ENCODE measurements at places on chromosomes 16 and 17.
A peak's percentile ranks its signal among the peaks of the same experiment; 100 is the strongest.

DNA sequence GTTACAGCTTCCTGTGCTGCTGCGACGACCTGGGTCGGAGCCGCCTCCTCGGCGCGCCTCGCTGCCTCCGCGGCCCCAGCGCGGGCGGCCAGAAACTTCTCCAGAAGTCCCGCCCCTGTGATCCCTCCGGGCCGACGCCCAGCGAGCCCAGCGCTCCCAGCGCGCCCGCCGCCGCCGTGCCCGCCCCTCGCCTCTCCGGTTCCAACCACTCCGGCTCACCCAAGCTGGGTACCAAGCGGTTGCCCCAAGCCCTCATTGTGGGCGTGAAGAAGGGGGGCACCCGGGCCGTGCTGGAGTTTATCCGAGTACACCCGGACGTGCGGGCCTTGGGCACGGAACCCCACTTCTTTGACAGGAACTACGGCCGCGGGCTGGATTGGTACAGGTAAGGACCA, 746 bp downstream of the HS3ST2 start:
- no peak for DNase-seq

DNA sequence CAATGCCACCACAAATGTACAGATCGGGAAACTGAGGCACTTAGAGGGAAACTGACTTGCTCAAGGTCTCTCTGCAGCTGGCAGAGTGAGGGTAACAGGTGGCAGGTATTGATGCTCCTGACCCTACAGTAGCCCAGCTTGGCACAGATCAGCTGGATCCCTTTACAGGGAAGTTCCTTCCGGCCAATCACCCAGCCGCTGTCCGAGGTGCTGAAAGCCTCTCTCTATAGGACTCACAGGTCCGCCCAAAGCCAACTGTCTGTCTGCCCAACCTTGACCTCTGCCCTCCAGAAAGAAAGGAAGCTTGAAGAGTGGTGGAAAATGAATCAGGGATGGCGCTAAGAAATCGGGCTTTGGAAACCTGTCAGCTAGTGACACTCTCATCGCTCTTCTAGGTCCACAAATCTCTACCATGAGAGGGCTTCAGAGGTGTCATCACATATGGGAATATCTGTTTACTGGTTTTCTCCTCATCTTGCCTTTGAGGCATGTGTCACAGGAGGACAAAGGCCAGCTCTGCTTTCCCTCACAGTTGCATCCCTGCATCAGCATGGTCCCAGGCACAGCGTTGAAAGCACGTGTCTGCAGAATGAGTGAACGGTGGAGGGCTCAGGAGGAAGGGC, 246.2 kb downstream of the KATNIP start:
- peak; percentile 45 for DNase-seq

- DNase-seq = no peak
Measured at GRCh38 chr17:63040816-63041215, 74.8 kb downstream of the TANC2 start.

DNA sequence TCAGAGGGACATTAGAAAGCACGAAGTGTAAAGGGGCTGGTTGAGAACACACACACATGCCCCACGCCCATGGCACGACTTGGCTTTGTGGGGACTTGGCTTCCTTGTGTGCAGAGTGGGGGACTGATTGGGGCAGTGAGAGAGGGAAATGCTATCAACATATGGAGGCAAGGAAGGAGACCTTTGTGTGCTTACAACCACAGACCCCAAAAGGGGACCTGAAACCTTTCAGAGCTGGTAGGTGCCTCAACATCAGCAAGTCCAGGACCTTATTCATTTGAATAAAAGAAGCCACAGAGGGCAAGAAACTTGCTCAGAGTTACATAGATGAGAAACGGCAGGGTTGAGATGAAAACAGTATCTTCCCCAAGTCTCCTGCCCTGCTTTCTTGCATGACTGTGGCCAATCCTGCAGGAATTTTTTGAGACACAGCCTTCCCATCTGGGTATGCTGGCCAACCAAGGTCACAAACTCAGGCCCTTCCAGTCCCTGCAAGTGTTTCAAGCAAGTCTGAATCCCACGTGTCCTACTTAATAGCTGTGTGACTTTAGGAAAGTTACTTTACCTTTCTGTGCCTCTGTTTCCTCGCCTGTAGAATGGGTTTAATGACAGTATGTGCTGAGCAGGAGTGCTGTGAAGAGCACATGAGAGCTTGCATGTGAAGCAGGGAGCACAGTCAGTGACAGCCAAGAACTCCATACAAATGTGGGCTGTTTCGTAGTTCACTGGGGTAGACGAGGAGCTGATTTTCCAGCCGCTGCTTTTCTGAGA, 26.2 kb downstream of the C16orf78 start:
- DNase-seq = no peak

GRCh38 chr17:47267354-47267828, 13.8 kb downstream of the ITGB3 start:
- DNase-seq = peak; percentile 71

DNA sequence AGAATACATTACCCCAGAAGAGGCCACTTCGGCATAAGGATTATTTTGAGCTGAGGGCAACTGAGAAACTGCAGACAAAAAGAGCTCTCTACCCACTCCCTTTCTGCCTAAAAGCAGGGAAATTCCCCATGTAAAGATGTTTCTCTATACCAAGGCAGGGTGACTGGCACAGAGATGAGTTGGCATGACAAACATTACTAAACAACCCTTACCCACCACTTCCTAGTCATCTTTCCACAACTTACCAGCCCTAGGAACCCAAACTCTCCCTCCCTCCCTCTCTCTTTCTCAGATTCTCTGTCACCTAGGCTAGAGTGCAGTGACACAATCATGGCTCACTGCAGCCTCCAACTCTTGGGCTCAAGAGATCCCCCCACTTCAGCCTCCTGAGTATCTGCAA, 68.6 kb downstream of the EMP2 start:
- no peak for DNase-seq

- DNase-seq = no peak
Measured at GRCh38 chr16:12345349-12345748, 368.8 kb downstream of the SNX29 start.

DNA sequence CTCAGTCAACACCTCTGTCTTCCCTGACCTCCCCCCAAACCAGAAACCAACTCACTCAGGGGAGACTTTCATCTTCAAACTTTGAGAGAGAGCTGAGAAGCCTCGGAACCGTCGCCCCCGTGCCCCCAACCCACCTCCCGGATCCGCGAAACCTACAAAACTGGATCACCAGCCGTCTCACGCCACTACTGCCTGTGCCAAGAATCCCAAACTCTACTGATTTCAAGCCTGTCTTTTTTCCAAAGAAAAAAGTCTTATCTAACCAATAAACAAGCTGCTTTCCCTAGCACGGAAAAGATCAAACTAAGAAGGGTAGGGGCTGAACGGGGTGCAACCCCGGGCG, 2.0 kb downstream of the AXIN2 start:
- no peak for DNase-seq

DNA sequence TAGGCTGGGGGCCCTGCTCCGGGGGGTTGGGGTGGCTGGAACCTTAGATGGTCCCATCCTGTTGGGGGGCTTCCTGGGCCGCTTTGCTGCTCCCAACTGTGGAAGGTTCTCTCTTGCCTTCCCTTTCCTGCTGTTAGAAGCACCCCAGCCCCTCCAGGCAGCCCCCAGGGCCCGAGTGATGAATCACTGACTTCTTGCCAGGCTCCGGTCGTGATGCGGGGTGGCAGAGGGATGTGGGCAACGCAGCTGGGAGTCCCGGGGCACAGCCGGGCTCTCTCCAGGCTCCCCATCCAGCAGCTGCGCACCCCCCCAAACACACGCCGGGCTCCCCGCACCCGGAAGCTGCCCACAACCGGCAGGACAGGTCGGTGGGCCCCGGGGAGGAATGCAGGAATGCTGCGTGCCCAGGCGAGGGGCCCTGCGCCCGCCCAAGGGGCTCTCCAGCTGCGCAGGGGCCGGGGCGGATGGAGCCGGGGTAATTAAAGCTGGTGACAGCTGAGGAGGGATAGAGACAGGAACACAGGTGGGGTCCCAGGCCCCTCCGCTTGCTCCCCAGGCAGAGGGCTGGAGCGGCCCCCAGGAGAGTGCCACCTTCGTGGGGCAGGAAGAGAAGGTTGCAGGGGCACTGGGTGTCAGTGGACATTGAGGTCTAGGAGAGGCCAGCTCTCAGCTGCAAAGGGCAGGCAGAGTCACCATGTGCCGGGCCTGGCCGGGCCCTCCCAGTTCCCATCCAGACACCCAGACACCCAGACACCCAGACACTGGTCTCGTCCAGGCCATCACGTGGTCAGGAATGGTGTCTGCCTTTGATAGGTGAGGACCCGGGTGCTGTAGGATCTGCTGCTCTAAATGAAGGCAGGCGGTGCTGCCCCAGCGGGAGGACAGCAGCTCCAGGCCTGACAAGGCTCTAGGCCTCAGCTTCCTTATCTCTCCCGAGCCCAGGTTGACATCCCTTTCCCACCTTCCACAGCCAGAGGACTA, 15.0 kb upstream of the SLC38A10 start:
- DNase-seq = no peak

GRCh38 chr17:42311240-42312034, 23.1 kb downstream of the STAT5A start:
- DNase-seq = no peak

DNA sequence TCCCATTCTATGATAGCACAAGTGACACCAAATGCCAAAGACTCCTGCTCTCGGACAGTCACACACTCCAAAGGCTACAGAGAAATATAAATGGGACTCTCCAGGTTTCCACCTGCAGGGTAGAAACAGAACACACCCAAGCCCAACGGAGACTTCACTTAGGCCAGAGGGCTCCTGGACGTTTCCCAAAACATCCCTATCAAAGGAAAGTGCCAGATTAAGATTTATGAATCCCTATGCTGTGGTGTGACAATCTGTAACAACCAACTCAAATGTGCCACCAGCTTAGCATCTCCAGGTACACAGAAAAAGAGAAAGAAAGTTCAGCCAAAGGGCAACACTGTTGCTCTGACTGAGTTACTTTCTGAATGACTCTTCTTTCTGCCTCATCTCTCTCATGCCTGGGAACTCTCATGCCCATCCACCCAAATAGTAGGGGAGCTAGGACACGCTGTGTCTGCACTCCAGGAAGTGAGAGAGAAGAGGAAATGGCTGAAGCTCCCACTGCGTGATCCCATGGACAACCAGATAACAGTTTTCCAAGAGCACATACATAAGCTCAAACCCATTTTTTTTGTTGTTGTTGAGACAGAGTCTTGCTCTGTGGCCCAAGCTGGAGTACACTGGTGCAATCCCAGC, 49.7 kb downstream of the SMG6 start:
- DNase-seq = no peak

- no peak for DNase-seq
Measured at GRCh38 chr17:82838386-82839063, 1.3 kb downstream of the ZNF750 start.

- DNase-seq = no peak
Measured at GRCh38 chr17:80523956-80524712, 20.5 kb upstream of the RPTOR start.

- no peak for DNase-seq
Measured at GRCh38 chr17:58995247-58995940, 111.3 kb downstream of the TRIM37 start.

DNA sequence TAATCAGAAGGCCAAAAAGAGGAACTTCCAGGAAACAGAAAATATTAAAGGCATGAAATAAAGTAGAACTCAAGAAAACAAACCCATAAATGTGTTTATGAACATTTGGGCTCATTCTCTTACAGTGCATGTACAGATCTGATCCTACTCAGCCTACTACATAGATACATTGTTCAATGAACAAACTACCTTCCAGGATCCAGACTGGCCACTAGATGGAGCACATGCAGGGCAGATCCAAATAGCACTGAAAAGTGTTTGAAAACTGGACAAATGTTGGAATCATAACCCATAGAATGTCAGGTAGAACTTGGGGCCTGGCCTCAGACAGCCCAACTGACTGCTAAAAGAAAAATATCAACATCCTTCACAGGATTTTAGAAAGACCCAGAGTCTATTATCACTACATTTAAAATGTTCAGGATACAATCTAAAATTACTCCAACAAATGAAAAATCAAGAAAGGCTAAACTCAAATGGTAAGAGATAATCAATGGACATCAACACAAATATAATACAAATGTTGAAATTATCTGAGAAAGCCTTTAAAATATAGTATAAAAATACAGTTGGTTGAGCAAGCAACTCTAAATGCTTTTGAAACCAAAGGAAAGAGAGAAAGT, 122.4 kb upstream of the NUDT7 start:
- DNase-seq = peak; percentile 30

GRCh38 chr17:11276486-11276885, 35.5 kb downstream of the SHISA6 start:
- no peak for DNase-seq

DNA sequence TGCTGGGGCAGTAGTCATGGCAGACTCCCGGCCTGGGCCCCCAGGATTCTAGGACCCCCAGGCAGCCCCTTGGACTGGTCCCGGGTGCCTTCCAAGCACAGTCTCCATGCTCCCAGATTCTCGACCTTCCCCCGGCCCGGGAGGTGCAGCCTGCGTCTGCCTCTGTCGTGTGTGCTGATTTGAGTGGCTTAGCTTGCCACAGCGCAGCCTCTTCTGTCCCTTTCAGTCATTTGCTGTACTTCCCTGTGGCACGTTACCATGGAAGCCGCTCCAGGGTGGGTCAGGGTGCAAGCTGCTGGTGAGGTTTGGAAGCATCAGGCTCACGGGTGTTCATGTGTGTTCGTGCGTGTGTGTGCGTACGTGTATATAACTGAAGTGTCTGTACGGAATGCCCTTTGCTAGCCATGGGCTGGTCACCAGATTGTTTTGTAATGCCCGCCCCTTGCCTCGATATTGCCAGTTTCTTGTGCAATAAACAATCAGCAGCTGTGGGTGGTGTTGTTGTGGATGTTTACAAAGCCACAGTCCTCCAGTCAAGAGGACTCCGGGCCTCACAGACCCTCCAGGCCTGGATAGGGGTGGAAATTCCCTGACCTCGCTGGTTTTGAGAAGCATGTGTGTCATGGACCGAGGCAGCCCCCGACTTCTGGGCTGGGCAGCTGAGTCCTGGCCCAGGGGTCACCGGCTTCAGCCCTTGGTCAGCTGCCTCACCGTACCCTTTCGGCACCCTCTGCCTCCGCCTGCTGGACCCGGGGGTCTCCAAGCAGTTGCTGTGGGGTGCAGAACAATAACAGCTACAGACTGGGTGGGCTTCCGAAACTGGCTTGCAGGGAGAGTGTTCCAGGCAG, 9.7 kb upstream of the CLEC18A start:
- no peak for DNase-seq

DNA sequence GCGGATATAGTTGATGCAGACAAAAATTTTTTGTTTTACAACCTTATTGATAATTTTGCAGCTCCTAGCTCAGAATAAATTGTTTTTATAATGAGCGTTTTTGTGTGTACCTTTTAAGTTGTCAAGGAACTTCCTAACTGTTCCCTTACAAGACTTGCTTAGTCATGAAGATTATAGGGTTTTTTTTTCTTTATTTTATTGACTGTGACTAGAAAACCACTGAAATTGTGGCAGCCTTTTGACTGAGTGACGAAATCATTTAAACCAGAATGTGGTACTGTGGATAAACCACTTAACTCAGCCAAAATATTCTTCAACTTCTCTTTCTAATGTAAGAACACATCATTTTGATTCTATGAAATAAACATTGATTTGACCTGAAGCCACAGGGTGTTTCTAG, 40.8 kb upstream of the VPS4A start:
- DNase-seq = no peak

Data from H54 (cell line).